ENCODE measurements at places on chromosomes 6 and 20. TPM values are rescaled to one million over a fixed set of nuclear protein-coding genes. Genes with fewer than 3 reads are reported as not detected.

The DBNDD2 gene
- 28.2 TPM for total RNA-seq

The WFDC2 gene
- 4.9 TPM for total RNA-seq

The PHACTR1 gene
- not detected for total RNA-seq

The NDRG3 gene
- total RNA-seq: 12.4 TPM

The PROKR2 gene
- not detected for total RNA-seq

The ERMARD gene
- 17.4 TPM for total RNA-seq

The ZNF343 gene
- total RNA-seq: 9.3 TPM

The FERMT1 gene
- 26.7 TPM for total RNA-seq

The APOBEC2 gene
- 0.63 TPM for total RNA-seq

The GNMT gene
- not detected for total RNA-seq

The CYP39A1 gene
- total RNA-seq: 2.4 TPM

The TPBG gene
- 80.9 TPM for total RNA-seq

The COL21A1 gene
- 0.42 TPM for total RNA-seq

The CLPSL1 gene
- not detected for total RNA-seq

The CST5 gene
- total RNA-seq: not detected

The HLA-DPB1 gene
- 0.93 TPM for total RNA-seq

The IL17F gene
- not detected for total RNA-seq

The YTHDF1 gene
- 25.4 TPM for total RNA-seq

The GNAS-AS1 gene
- 0.42 TPM for total RNA-seq

The FAM209B gene
- total RNA-seq: 0.49 TPM

The AVP gene
- total RNA-seq: not detected

The LY86 gene
- not detected for total RNA-seq

The HLA-DQB2 gene
- total RNA-seq: not detected

The GPR63 gene
- total RNA-seq: 0.51 TPM

The DLL1 gene
- total RNA-seq: 31.3 TPM
